ENCODE measurements at places on chromosomes 11 and 22.

DNA sequence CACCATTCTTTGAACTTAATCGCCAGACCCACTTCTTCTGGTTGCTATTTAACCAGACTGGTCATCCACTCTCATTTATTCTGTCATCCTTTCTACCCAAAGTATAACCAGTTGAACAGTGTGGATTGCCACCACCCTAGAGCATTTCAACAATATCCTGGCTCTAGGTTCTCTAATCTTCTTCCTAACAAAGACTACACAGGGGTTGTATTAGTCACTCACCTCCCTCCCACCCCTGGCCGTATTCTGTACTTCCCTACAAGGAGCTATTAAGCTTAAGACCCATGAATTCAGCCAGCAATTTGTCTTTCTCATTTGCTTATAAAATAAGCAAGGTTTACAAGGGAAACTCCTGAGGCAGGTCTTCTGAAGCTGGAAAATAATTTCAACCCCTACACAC is 46.9 kb upstream of the CEP126 start:
- DNase-seq, result no peak

GRCh38 chr22:27972732-27973698 is 54.0 kb upstream of the PITPNB start:
- DNase-seq, result no peak

- DNase-seq, result peak; percentile 56
Measured at GRCh38 chr11:47400768-47401279, 7.6 kb upstream of the SLC39A13 start.

DNA sequence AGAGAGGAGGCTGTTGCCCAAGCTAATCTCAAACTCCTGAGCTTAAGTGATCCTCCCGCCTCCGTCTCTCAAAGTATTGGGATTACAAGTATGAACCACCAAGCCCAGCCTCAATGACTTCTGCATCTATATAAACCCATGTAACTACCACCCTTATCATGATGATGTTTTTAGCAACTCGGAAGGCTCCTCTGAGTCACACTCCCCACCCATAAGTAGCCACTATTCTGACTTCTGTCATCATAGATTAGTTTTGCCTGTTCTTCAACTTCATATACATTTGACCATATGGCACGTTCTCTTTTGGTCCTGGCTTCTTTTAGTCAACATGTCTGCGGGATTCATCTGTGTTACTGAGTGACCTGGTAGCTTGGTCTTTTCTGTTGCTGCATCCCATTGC is 6.4 kb upstream of the FOSL1 start:
- DNase-seq, result no peak

DNA sequence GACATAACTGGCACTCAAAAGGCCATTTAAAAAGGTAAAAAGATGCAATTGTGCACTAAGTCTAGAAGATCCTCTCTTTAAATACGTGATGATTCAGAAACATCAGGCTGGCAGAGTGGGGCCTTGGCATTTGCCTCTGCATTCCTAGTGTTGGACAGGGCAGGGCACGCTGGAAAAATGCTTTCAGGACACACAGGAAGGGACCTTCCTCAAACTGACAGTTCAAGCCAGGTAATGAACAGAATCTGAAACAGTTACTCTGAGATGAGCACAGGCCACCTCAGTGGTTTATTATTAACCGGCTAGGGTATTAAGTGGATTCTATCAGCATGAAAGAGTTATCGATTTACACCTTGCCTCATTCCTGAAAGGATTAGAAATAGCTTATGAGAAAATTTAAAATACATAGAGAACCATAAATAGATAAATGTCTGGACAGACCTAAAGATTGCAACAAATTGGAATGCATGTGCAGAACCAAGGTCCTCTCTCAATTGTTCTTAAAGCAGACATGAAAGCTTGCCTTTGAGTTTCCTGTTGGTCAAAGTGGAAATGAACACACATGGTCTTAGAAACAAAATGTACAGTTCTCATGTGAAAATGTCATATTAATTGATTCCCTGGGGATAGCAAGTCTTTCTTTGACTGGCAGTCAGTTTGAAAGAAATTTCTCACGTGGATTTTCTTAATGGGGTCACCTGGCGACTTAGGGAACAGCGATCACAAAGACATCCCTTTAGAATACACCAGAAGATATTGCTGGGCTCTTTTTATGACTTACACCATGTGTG is 21.5 kb upstream of the CSNK2A3 start:
- DNase-seq, result no peak

DNA sequence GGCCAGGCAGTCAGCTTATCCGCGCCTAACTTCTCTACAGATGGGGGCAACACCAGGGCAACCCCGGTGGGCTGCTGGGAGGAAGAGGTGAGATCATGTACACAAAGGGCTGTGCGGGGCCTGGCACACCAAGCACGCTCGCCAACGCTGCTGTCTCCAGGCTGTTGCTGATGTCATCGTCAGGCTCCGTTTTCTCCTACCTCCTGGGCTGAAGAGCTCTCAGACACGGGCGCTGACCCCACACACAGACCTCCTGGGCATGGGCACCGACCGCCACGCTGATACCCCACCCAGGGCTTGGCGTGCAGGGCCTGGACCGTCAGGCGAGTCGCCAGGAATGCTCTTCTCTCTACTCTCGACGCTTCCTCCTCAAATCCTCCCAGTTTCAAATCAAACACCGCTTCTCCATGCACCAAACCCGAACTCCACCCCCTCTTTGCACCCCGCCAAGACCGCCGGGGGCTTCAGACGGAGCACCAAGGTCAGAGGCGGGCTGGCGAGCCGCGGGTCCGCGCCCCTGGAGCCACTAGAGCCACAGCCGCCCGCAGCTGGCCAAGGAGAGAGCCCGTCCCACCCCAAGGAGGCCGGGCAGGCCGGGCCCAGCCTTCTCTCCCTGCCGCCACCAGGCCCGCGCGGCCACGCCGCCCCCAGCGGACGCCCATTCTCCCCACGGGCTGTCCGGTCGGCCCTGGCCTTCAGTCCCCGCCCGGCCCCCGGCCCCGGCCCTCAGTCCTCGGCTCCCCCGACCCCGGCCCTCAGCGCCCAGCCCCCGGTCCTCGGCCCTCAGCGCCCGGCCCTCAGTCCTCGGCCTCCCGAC is 772 bp downstream of the SBF1 start:
- DNase-seq, result no peak

DNA sequence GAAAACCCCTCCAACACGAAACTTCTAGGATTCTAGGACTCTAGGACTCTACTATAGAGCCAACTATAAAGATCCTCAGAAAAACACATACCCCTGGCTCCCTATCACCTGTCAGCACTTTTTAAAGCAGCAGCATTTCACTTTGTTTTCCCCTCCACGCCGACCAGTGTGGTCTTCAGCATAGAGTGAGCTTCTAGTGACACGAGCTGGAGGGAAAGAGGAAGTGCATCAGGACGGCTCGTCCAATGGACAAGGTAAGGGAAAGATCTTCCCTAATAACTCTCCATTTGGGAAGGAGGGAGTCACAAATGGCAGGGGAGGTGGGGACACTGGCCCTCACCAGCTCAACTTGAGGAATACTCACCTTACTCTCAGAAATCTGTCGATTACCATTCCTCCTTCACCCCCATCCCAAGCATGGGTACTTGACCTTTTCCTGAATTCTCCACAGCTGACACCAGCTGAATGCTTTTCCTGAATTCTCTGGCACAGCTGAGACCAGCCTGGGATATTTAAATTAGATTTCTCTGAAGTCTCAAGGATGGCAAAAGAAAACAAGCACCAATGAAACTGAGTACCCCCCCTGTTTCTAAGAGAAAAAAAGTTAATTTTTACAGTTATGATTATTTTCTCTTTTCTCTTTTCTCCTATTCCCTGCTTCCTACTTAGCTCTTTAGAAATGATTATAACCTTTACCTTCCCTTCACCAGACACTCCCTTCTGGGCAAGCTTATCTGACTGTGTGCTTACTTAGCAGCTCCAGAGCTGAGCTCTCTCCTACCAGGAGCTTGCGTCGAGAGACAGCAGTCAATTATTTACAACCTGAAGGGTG is 33.3 kb upstream of the NNMT start:
- peak; percentile 75 for DNase-seq

GRCh38 chr11:64810271-64810890 is at the start of gene MEN1:
MEN1 (minus strand) TSS chr11:64810551; CDS start chr11:64810109, 442 bp downstream.
- peak; percentile 95 for DNase-seq

GRCh38 chr11:78910322-78910721 is 335.7 kb upstream of the NARS2 start:
- no peak for DNase-seq

- no peak for DNase-seq
Measured at GRCh38 chr11:123188508-123189165, 6.4 kb downstream of the CLMP start.

GRCh38 chr11:24592360-24592759 is 95.5 kb downstream of the LUZP2 start:
- no peak for DNase-seq

DNA sequence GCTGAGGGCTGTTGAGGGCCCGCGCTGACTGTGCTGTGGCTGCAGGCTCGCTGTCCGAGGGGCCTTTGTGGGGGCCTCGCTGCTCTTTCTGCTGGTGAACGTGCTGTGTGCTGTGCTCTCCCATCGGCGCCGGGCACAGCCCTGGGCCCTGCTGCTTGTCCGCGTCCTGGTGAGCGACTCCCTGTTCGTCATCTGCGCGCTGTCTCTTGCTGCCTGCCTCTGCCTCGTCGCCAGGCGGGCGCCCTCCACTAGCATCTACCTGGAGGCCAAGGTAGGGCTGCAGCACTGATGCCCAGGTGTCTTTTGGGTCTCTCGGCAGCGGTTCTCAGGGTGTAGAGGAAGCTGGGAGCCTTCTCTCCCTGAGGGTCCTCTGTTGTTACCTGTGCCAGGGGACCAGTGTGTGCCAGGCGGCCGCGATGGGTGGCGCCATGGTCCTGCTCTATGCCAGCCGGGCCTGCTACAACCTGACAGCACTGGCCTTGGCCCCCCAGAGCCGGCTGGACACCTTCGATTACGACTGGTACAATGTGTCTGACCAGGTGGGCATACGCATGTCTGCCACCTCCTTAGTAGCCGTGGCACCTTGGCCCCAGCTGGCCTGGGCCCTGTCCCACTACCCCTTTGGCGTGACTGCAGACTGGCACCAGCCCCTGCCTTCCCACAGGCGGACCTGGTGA is 2.2 kb downstream of the GPR137 start:
- DNase-seq, result no peak

DNA sequence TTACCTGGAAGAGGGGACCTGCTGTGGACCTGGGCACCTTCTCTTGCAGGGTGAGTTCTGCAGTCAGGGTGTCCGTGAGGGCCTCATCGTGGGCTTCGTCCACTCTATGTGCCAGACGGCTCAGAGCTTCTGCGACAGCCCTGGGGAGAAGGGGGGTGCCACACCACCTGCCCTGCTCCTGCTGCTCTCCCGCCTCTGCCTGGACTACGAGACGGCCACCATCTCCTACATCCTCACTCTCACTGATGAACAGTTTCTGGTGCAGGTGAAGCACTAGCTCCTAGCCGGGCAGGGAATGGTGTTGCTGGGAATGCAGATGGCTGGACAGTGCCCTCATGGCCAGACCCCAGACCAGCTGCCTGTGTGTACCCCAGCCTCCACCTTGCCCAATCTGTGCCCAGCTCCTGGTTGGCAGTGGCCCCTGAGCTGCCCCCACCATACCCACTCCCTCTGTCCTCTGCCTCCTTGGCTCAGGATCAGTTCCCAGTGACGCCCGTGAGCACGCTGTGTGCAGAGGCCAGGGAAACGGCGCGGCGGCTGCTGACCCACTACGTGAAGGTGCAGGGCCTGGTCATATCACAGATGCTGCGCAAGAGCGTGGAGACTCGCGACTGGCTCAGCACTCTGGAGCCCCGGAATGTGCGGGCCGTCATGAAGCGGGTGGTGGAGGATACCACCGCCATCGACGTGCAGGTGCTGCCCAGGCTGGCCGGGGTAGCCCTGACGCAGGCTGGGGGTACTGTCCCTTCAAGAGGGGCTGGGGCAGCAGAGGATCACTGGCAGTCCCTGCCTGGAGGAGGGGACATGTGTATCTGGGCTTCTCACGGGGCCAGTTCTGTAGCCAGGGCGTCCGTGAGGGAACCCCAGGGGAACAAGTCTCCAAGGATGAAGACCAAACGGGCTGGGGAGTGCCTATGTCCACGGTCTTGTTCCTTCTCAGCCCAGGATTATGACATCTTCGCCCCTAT is 2.2 kb upstream of the TM7SF2 start:
- no peak for DNase-seq

DNA sequence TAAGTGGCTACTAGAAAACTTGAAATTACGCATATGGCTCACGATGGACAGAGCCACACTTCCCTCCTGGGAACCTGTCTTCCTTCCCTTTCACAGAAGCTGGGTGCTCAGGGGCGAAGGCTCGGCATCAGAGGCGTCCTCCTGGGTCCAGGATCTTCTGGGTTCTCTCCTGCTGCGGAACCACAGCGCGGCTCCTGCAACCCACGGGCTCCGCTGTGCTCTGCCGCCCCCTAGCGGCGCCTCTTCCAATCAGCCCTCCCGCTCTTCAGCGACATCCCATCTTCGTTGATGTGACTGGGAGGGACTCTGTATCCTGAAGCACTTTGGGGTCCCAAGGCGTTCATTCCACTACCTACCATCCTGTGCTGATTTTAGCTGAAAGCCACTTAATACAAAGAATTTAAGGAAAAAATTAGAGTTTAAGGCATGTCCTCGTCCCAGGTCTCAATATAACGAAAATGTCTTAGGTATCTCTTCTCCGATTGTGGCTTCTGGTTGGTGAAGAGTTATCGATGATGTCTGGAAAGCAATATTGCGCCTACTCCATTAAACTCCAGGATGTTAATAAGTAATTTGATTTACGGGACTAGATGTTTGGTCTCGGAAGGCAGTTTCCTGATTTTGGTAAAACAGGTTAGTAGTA is 14.8 kb upstream of the RPS3 start:
- peak; percentile 87 for DNase-seq

GRCh38 chr11:2860636-2861035 is 24.9 kb downstream of the CDKN1C start:
- DNase-seq, result no peak

DNA sequence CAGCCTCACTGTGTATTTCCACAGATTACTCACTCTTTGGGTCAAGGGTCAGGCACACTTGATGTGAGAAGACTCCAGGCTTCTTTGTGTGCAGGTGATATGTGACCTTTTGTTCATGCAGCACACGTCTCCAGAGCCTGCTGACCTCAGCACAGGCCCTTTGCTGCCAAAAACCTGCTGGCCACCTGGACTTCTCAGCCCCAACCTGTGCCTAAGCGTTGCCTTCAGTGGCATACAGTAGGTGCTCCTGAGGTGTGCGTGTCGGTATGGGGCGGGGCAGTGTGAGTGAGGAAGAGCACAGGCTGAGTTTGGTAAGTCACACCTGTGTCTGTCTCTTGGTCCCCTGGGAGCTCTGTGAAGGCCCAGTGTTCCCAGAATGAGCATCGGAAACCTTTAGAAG is 58.1 kb downstream of the WNT11 start:
- DNase-seq, result no peak

DNA sequence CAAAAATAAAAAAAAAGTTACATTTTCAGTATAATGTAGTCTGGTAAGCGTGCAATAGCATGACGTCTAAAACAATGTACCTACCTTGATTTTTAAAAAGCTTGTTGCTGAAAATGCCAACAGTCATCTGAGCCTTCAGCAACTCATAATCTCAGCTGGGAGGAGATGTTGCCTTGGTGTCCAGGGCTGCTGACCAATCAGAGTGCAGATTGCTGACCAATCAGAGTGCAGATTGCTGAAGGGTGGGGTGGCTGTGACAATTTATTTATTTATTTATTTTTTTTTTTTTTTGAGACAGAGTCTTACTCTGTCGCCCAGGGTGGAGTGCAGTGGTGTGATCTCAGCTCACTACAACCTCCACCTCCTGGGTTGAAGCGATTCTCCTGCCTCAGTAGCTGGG is 17.8 kb downstream of the ZBED4 start:
- no peak for DNase-seq

GRCh38 chr11:128939591-128939990 is 3.1 kb downstream of the TP53AIP1 start:
- no peak for DNase-seq

All from muscle of back (tissue), 13 donors.